ENCODE measurements at places on chromosomes 11 and 22. TPM values are rescaled to one million over a fixed set of nuclear protein-coding genes. Genes with fewer than 3 reads are reported as not detected.

Gene CHKA
- total RNA-seq, result 23.6 TPM

Gene TRPM5
- not detected for total RNA-seq

Gene SLC22A12
- not detected for total RNA-seq

Gene APOA4
- not detected for total RNA-seq

Gene BRSK2
- total RNA-seq, result 7.1 TPM

Gene IRAG1
- 3.7 TPM for total RNA-seq

Gene SLC37A2
- total RNA-seq, result 1.3 TPM

Gene B3GAT1
- total RNA-seq, result 1.9 TPM

Gene SGSM1
- not detected for total RNA-seq

Gene CCDC116
- total RNA-seq, result 0.22 TPM

DNA sequence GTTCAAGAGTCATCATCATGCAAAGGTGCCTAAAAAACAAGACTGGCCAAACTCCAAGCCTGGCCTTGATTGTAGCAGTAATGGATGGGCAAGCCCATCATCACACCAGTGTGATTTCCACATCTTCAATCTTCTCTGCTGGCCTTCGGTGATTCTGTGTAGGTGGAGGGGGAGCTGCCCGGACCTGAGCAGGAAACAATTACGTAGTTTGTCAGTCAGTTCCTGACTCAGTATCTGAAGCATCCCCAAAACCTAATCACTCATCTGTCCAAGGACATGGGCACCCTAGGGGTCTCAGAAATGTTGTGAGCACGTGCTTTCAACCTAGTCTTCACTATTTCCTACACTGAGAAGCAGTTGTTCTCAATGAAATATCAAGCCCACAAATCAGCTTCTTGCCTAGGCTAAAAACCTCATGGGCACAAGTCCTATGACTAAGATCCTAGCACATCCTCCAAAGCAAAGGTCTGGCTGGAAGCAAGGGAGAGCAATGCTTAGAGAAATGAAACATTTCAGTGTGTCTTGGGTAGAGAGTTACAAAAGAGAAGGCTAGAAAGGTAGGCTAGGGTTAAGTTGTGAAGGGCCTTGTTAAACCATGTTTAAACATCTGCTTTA lies 24.6 kb downstream of the ATG16L2 start:
- no peak overlapping the region for H3K4me3 ChIP-seq
- H3K27me3 ChIP-seq, result no peaks in the 10 kb centered on the region
- peaks cover 17% of the 10 kb centered on the region for H3K4me1 ChIP-seq
- peak; percentile 57 for DNase-seq

- H3K27me3 ChIP-seq, result no peaks in the 10 kb centered on the region
- no peak overlapping the region for H3K4me3 ChIP-seq
- no peak for DNase-seq
- H3K36me3 ChIP-seq, result no peaks in the 10 kb centered on the region
- H3K27ac ChIP-seq, result no peak overlapping the region
Measured at GRCh38 chr11:44600839-44601383, 35.4 kb downstream of the CD82 start.

DNA sequence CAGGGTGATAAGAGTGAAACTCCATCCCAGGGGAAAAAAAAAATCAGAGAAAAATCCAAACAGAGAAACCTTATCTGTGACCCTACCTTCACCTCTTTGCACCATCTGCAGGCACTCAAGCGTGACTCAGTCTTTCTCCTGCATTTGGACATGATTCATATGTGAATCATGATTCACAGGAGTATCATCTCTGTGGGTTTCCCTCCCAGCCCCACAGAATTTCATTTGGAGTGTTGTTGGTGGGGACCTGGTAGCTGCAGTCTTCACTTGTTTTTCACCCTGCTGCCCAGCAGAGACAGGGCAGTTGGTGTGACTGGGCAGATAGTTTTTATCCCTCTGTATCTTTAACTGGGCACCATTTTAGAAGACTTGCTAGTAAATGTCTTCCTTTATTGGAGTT lies 75.7 kb downstream of the DEPDC5 start:
- H3K27me3 ChIP-seq, result no peaks in the 10 kb centered on the region
- peaks cover 6% of the 10 kb centered on the region for H3K36me3 ChIP-seq
- peaks cover 11% of the 10 kb centered on the region for H3K4me1 ChIP-seq
- H3K27ac ChIP-seq, result peak overlapping the region; percentile 70
- peak overlapping the region; percentile 12 for H3K4me3 ChIP-seq

GRCh38 chr11:62716206-62716605 lies 8.7 kb downstream of the GNG3 start:
- no peaks in the 10 kb centered on the region for H3K27me3 ChIP-seq
- H3K27ac ChIP-seq, result no peak overlapping the region
- no peak for DNase-seq
- no peaks in the 10 kb centered on the region for H3K4me1 ChIP-seq

DNA sequence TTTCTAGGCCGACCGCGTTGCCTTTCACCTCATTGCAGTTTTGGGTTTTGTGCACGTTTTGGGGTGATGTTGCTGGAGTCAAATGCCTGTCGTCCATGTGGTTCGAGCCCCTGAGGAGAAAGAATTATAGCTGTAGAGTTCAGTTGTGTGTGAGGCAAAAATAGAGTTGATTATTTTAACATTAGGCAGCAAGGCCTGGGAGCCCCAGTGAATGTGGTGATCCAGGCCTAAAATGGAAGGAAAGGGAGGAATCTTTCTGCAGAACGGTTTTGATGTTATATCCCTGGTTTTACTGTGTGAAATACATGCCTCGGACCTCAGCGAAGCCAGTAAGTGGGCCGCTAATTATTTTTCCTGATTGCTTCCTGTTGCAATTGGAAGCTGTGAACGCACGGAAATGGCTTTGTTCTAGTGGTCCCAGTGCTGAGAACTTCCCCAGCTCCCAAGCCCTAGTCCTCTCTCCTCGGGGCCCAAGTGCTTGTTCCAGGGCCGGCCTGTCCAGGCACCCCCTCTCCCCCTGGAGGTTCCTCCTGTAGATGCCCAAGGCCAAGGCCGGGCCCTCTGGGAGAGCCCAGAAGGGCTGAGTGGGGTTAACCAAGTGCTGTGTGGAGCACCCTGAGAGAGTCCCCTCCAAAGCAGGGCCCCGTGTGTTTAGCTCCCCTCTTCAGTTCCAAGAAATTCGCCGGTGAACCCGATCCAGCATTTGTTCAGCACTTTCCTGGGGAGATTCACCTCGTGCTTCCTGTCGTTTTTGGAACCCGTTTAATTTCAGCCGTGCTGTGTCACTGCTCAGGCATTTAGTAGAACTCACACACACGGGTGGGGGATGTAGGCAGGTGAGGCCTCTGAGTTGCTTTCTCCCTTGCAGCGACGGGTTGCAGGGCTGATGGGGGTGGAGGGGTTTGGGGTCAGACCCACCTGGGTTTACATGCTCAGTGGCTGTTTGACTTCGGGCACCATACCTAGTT lies 2.1 kb downstream of the LRP5 start:
- H3K27ac ChIP-seq, result peak overlapping the region; percentile 56
- H3K4me1 ChIP-seq, result peaks cover 32% of the 10 kb centered on the region
- peak overlapping the region; percentile 73 for H3K4me3 ChIP-seq
- DNase-seq, result peak; percentile 61

DNA sequence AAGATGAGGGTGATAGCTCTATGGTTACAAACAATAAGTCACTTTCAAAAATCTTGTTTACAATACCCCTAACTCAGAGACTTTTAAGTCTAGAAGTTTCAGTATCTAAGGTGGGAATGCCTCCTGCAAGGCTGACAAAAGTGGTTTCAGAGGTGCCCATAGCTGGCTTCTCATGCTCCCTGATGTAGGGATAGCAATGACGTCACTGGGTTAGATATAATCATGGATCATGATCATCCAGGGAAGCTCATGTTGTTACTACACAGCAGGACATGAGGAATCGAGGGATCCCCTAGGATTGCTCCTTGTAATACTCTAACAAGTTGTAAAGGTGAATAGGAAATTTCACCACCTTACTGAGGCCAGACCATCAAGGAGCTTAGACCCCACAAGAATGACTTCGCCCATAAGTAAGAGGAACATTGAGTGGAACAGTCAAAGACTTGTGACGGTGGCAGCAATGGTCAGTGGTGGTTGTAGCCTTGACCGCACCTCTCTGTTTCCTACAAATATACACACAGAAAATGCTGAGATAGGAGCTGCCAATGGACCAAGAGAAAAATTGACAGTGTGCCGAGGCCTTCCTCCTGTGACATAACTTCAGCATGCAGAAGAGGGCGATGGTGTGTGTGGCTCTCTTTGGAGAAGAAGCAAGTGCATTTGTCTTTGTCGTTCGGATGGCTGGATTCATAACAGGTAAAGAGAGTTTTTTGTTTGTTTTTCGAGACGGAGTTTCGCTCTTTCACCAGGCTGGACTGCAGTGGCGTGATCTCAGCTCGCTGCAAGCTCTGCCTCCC lies 15.6 kb downstream of the APOL4 start:
- H3K4me1 ChIP-seq, result no peaks in the 10 kb centered on the region
- H3K27me3 ChIP-seq, result peaks cover 20% of the 10 kb centered on the region
- H3K4me3 ChIP-seq, result no peak overlapping the region
- DNase-seq, result no peak
- no peaks in the 10 kb centered on the region for H3K36me3 ChIP-seq

DNA sequence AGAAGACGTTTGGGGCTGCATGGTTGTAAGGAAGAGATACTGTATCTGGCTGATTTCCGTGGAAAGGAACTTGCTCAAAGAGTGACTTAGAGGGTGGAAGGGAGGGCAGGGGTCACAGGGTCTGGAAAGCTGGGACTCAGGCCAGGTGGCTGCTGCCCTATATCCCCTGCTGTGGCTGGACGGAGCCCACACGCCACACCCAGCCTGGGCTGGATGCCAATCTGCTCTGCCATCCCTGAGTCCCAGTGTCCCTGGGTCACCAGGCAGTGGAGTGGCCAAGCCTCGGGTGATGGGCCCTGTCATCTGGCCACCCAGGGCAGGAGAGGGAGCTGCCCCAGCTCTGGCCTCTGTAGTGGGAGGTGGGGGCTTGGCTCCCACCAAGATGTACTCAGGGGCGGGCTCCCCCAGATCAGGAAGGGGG lies 26.5 kb upstream of the KRTAP5-7 start:
- no peak overlapping the region for H3K27ac ChIP-seq
- no peak for DNase-seq
- no peaks in the 10 kb centered on the region for H3K4me1 ChIP-seq

- H3K4me3 ChIP-seq, result no peak overlapping the region
- no peaks in the 10 kb centered on the region for H3K36me3 ChIP-seq
- no peak overlapping the region for H3K27ac ChIP-seq
- peaks cover 18% of the 10 kb centered on the region for H3K4me1 ChIP-seq
Measured at GRCh38 chr11:36148701-36149100, 140.5 kb downstream of the COMMD9 start.

GRCh38 chr22:48643066-48643731 lies 1184.5 kb downstream of the BRD1 start:
- H3K4me1 ChIP-seq, result no peaks in the 10 kb centered on the region
- no peak overlapping the region for H3K27ac ChIP-seq
- DNase-seq, result no peak
- no peaks in the 10 kb centered on the region for H3K27me3 ChIP-seq
- no peak overlapping the region for H3K4me3 ChIP-seq

DNA sequence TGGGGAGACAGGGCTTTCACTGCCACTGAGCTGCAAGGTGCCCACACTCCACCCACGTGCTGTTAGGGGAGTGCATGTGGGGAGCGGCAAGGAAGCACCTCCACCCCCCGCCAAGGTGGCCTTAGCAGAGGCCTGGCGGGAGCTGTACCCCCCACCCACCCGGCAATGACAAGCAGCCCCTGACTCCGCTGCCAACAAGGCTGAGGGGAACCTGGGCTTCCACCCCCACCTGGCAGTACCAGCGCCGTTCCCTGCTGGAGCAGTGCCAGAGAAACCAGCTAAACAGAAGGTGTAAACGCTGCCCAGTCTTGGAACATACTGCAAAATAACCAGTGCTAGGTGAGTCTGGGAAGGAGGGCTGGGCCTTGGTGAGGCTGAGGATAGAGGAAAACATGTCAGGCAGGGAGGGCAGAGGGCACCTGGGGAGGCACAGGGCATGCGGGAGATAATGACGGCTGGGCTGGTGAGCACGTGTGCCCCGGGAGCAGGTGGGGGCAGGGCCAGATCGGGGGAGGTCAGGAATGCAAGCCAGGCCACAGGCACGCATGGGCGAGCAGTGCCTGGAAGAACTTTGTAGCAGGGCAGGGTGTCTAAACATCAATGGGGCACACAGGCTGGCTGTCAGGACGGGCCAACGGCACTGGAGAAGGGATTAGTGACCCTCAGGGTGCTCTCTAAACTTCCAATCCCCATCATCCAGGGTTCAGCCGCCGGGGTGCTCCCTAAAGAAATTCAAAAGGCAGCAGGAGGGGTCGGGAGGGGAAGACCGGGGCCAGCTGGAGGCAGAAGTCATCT lies 6.6 kb downstream of the CERK start:
- H3K4me3 ChIP-seq, result no peak overlapping the region
- H3K27me3 ChIP-seq, result no peaks in the 10 kb centered on the region
- no peak for DNase-seq
- H3K27ac ChIP-seq, result no peak overlapping the region

- no peaks in the 10 kb centered on the region for H3K4me1 ChIP-seq
- peaks cover 64% of the 10 kb centered on the region for H3K36me3 ChIP-seq
- H3K27me3 ChIP-seq, result no peaks in the 10 kb centered on the region
Measured at GRCh38 chr22:20577549-20577975, 70.2 kb downstream of the MED15 start.

- H3K4me1 ChIP-seq, result peaks cover 3% of the 10 kb centered on the region
- peak; percentile 77 for DNase-seq
- H3K4me3 ChIP-seq, result no peak overlapping the region
- H3K27ac ChIP-seq, result no peak overlapping the region
- no peaks in the 10 kb centered on the region for H3K36me3 ChIP-seq
- H3K27me3 ChIP-seq, result no peaks in the 10 kb centered on the region
Measured at GRCh38 chr11:122367809-122368231, 251.8 kb upstream of the BLID start.

GRCh38 chr22:48265000-48265625 lies 1502.7 kb downstream of the TBC1D22A start:
- no peak overlapping the region for H3K4me3 ChIP-seq
- no peak for DNase-seq
- H3K27me3 ChIP-seq, result no peaks in the 10 kb centered on the region
- H3K36me3 ChIP-seq, result no peaks in the 10 kb centered on the region

DNA sequence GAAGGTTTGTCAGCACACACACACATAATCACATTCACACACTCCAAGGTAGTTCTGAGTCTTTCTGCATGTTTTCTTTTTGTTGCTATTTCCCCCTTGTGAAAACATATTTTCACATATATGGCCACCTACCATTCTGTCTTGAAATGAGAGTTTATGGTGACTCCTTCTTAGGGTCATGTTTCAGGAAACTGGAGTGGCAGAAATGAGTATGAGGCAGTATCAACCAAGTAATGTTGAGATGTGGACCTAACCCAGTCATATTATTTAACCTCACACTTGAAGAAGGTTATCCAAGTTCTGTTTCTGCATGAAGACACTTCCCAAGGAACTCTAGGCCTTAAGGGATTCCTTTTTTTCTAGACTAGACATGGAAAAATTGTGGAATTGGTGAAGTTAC lies 481.4 kb downstream of the ETS1 start:
- no peak overlapping the region for H3K4me3 ChIP-seq
- H3K27me3 ChIP-seq, result no peaks in the 10 kb centered on the region
- H3K36me3 ChIP-seq, result no peaks in the 10 kb centered on the region
- H3K27ac ChIP-seq, result no peak overlapping the region
- no peaks in the 10 kb centered on the region for H3K4me1 ChIP-seq

- peaks cover 8% of the 10 kb centered on the region for H3K4me1 ChIP-seq
- H3K36me3 ChIP-seq, result no peaks in the 10 kb centered on the region
- peak overlapping the region; percentile 52 for H3K27ac ChIP-seq
- peak; percentile 78 for DNase-seq
- no peak overlapping the region for H3K4me3 ChIP-seq
Measured at GRCh38 chr11:94781837-94782236, 13.7 kb downstream of the AMOTL1 start.

- no peaks in the 10 kb centered on the region for H3K27me3 ChIP-seq
- peak; percentile 5 for DNase-seq
- H3K4me3 ChIP-seq, result no peak overlapping the region
- H3K36me3 ChIP-seq, result no peaks in the 10 kb centered on the region
- H3K27ac ChIP-seq, result no peak overlapping the region
Measured at GRCh38 chr11:127493330-127494022, 492.9 kb upstream of the KIRREL3 start.

- peaks cover 40% of the 10 kb centered on the region for H3K4me1 ChIP-seq
- H3K27ac ChIP-seq, result peak overlapping the region; percentile 64
- H3K4me3 ChIP-seq, result no peak overlapping the region
- no peaks in the 10 kb centered on the region for H3K27me3 ChIP-seq
Measured at GRCh38 chr22:30226192-30226832, 20.2 kb downstream of the LIF start.

All from astrocyte (in vitro differentiated cells and primary cell).